ENCODE measurements at places on chromosomes 7 and 10. TPM values are rescaled to one million over a fixed set of nuclear protein-coding genes. Genes with fewer than 3 reads are reported as not detected.

HOXA13 gene
- total RNA-seq = not detected

GRCh38 chr7:151461942-151462230 lies 21.9 kb upstream of the CRYGN start:
- peaks cover 2% of the 10 kb centered on the region for H3K4me1 ChIP-seq
- H3K36me3 ChIP-seq = peaks cover 43% of the 10 kb centered on the region
- no peak overlapping the region for H3K4me3 ChIP-seq

CDH23 gene
- total RNA-seq = 0.55 TPM

DNA sequence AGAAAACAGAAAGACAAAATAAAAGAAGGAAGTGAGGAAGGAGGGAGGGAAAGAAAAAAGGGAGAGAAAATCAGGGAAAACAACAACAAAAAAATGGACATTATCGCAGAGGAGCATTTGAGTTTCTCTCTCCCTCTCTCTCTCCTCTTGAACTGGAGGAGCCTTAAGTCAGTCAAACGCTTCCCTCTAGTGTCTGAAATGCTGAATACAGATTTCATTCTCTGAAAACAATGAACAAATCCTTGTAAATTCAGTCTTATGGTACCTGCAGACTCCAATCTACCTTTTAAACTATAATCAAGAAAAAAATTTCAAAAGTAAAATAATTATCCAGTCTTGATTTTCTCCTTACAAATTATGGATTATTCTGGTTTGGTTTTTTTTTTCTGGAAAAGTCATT lies 89.2 kb upstream of the PFKP start:
- no peak for DNase-seq
- no peaks in the 10 kb centered on the region for H3K4me1 ChIP-seq
- peaks cover 4% of the 10 kb centered on the region for H3K27me3 ChIP-seq

GRCh38 chr7:35728412-35729060 lies 33.6 kb upstream of the HERPUD2 start:
- H3K27me3 ChIP-seq = peaks cover 10% of the 10 kb centered on the region
- H3K4me1 ChIP-seq = peaks cover 52% of the 10 kb centered on the region
- DNase-seq = no peak
- peak overlapping the region; percentile 1 for H3K4me3 ChIP-seq
- no peaks in the 10 kb centered on the region for H3K36me3 ChIP-seq

CPA5 gene
- 2.2 TPM for total RNA-seq

MYH16 gene
- total RNA-seq = not detected

DNA sequence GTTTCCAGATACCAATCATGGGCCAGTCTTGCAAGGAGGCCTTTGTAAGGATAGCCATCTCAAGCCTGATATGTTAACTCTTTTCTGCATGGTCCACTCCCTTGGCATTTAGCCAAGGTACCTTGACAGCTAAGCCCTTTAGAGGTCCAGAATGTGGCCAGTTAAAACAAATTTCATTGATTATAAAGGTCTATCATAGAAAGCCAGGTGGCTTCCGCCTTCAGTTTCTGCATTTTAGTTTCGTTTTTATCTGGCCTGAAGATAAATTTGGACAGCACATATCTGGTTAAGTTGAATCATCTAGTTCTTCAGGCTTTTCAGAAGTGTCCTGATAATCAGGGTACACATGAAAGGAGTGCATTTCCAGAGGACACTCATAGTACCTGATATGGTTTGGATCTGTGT lies 30.7 kb downstream of the ANKIB1 start:
- peaks cover 37% of the 10 kb centered on the region for H3K36me3 ChIP-seq
- DNase-seq = no peak
- H3K27me3 ChIP-seq = no peaks in the 10 kb centered on the region
- peaks cover 5% of the 10 kb centered on the region for H3K4me1 ChIP-seq
- no peak overlapping the region for H3K4me3 ChIP-seq

DNA sequence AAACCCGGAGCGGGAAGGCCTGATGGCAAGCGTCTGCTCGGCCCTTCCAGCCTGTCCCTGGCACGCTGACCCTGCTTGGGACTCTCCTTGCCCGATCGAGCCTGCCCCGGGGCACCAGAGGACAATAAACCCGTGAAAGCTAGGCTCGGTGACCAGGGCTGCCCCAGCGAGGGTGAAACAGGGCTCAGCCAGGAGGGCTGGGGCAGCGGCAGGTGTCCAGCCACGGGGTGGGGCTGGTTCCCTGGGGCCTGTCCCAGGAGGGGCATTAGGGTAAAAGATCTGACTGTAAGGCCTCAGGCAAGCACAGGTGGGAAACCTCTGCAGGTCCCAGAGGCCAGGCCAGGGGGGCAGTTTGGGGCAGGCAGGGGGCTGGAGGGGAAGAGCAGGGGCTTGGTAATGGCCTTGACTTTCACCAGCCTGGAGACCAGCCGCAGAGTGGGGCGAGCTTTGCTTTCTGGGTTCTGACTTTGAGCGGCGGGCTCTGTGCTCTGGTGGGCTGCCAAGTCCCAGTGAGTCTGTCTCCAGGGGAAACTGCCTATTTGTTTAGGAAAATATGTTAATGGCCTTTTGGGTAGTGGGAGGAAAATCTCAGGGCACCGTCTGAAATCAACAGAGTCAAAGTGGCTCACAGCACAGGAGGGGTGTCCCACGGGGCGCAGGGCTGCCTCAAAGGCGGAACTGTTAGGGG lies 68.2 kb upstream of the INPP5A start:
- H3K36me3 ChIP-seq = no peaks in the 10 kb centered on the region
- peaks cover 8% of the 10 kb centered on the region for H3K4me1 ChIP-seq
- H3K4me3 ChIP-seq = no peak overlapping the region
- DNase-seq = no peak

DNA sequence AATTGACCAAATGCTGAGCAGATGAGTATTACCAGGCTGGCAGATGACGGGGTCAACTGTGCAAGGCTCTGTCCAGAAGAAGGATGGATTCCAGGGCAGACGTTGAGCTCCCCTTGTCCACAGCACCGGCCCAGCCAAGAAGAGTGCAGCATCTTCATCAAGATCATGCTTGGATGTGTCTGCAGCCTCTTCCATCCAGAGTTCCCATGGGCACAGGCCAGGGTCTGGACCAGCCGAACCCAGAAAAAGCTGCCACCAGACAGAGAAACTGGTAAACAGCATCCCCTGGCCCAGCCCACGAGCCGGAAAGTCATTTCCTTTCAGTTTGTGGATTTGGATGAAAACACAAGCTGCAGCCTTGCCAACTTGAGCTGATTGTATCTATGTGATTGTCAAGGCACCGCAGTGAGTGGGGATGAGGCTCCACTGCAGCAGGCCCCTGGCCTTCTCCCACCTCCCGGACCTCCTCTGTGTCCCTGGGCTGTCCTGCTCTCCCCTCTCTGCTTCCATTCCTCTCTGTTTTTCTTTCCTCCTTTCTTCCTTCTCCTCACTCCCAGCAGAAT lies 321.8 kb downstream of the TCERG1L start:
- H3K27me3 ChIP-seq = no peaks in the 10 kb centered on the region
- no peak overlapping the region for H3K4me3 ChIP-seq
- H3K27ac ChIP-seq = no peak overlapping the region
- no peak for DNase-seq
- H3K4me1 ChIP-seq = no peaks in the 10 kb centered on the region
- H3K36me3 ChIP-seq = no peaks in the 10 kb centered on the region

Measured in activated T-helper 2 cell treated with anti-CD3 and anti-CD28 coated beads, Interferon-gamma antibody, Interleukin-2, Interleukin-4, amounts not matched to agents 10 μg/mL and 5 μg/mL and 100 μg/mL, durations not matched to agents 14 hours and 24 hours and 36 hours (primary cell).